ENCODE measurements at places on chromosomes 6 and 20.

DNA sequence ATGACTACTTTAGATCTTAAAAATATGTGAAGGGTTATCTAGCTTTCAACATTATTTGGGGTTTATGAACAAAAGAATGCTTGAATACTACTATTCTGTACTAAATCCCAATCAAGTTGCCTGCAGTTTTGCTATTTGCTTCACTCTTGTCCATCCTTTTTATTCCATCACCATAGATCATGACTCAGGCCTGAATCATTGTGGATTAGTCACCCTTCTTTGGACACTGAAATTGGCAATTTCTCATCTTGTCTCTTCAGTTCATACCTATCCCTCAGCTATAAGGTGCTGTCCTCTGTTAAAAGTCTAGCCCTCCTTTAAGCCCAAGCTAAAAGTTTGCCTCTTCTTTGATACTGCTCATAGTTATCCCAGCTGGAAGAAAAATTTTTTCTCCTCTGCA, 199.1 kb downstream of the CENPW start:
- DNase-seq = no peak

DNA sequence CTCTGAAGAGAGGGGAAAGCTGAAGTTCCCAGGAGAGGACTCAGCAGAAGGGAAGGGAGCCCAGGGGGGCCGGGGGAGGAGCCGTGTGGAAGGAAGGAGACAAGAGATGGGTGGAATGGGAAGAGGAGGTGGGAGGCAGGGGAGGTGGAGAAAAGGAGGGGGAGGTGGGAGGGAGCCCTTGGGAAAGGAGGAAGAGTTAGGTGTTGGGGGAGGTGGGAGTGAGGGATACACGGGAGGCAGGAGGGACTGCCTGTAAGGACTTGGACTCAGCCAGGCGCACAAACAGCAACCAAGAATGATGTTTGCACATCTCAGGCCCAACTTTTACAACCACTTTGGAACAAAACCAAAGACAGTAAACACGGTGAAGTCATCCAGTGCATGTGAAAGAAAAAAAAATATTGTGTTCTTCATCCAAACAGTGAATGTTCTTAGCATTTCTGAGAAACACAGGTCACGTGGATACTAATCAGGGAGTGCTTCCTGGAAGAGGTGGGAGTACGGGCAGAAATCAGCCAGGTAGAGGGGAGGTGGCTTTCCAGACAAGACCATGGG, 17.4 kb upstream of the LSM14B start:
- DNase-seq = no peak

DNA sequence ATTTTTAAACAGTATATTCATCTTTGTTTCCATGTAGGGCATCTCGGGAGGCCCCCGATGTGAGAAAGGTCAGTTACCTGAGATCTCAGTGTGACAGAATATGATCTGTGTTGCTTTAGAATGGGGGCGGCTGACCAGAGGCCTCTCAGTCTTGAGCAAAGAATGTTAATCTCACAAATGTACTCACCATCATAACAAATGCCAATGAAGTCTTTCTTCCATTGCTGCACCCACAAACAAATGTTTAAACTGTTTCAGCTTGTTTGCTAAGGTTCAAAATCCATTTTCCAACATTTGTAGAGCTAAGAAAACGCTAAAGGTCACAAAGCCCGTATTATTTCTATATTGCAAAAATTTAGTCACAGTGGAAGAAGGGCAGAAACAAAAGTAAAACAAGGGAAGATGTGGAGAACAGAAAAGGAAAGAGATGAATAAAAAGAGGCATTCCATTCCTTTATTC, 31.8 kb downstream of the ELOVL2 start:
- DNase-seq = no peak

GRCh38 chr6:169650241-169650958, 51.4 kb downstream of the WDR27 start:
- no peak for DNase-seq

- DNase-seq = no peak
Observed at GRCh38 chr6:146741609-146742008, 142.8 kb downstream of the ADGB start.

DNA sequence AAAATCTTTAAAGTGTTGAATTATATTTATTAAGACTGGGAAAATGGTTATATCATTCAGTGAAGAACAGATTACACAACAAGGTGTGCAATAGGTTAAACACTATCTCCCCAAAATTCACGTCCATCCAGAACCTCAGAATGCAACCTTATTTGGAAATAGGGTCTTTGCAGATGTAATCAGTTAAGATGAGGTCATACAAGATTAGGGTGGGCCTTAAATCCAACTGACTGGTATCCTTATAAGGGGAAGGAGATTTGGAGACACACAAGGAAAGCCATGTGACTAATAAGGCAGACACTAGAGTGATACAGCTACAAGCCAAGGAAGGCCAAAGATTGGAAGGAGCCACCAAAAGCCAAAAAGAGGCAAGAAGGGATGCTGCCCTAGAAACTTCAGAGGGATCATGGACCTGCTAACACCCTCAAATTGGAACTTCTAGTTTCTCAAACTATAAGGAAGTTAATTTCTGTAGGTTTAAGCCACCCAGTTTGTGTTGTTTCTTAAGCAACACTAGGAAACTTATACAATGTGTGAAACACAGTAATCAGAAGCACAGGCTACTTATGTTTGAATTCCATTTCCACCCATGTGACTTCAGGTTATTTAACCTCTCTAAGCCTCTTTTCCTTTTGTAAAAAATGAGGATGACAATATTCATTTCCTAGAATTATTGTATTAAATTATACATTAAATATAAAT, 16.9 kb downstream of the ILRUN start:
- no peak for DNase-seq

DNA sequence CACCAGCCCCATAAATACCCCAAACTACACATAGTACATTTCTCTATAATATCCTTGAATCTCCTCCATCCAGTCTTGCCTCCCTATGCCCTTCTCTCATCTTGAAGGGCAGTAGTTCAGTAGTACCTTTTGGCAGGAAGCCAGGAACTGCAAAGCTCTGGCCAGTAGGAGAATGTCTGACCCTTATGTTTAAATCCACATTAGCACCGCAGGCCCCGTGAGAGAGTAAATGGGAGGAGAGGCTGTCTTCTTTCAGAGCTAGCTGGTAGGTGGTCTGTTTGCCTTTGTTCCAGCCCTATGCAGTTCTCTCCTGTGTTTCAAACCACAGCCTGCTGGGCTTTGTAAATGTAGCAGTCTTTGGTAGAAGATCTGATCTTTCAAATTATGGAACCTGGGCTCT, 690.7 kb downstream of the DOK5 start:
- DNase-seq = no peak

DNA sequence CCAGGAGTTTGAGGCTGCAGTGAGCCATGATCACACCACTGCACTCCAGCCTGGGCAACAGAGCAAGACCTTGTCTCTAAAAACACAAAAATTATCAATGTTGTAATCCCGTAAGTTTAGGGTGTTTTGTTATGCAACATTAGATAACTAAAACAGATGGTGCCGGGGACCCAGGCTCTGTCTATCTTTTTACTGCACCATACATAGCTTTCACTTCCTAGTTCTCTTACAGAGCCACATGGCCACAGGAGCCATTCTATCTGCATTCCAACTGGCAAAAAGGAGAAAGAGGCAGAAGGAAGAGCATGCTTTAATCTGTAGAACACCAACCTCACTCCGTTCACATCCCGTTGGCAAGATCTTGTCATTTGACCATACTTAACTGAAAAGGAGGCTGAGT, 5.4 kb upstream of the TCF15 start:
- no peak for DNase-seq

DNA sequence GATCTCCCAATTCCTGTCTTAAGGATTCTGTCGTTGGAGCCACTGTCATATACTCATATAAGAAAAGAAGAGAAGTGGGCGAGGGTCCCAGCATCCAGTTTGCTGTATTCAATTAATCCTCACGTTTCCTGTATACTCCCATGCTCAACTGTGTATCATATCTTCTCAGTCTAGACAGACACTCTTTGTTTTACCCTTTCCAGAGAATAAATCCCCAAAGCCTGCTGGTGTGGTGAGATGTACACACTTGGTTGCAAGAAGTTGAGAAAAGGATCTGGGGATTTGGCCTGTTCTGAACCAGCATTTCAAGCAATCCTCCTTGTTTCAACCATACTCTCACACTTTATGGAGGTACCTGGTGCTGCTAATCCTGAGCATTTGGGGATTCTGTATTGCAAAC, 3.1 kb downstream of the TPMT start:
- no peak for DNase-seq

DNA sequence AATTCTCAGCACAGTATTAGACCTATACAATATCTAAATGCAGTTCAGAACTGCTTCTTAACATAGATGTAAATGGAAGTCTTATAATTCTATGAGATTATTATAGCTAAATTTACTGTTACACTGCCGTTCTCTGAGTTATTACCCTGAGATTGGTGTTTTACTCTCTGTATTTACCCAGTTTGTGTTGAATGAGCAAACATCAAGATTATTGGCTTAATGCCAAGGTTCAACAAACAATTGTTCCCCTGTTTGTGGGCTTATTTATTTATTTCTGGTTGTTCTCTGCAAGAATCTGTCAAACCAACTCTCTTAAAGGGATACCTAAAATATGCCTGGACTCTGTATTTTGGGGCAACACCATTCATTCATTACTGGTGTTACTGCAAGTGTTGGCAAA, 5.2 kb upstream of the STMND1 start:
- no peak for DNase-seq

All from activated CD8-positive, alpha-beta memory T cell treated with anti-CD3 and anti-CD28 coated beads for 48 hours (primary cell).